ENCODE measurements at places on chromosomes 7 and 10.

DNA sequence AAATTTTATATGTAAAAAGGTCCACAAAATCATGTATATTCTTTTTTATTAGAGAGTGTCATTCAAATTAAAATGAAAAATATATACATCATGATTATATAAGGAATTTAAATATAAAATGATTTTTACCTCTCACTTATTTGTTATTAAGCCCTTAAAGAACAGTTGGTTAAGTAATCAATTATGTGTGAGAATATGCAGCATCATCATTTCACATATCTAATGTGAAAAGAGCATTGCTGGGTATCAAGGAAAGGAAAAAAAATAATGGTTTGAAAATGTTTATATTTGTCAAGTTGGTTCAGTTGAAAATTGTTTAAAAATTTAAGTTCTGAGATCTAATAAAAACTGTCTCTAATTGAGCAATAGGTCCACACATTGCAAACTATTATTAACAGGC is 363.6 kb upstream of the GRM3 start:
- no peak for DNase-seq

- no peak for DNase-seq
These were observed 745 bp upstream of the ORAI2 start for GRCh38 chr7:102432442-102433218.

GRCh38 chr10:49325916-49326783 is 27.2 kb downstream of the C10orf71 start:
- DNase-seq: no peak

GRCh38 chr10:31709476-31709875 is 219.2 kb downstream of the ARHGAP12 start:
- DNase-seq: no peak
